Stimulated activated CD4-positive, alpha-beta T cell treated with anti-CD3 and anti-CD28 coated beads, Interleukin-2, amount 100 ng/mL, for 48 hours (primary cell): ENCODE measurements at places on chromosomes 7 and 10.
A peak's percentile ranks its signal among the peaks of the same experiment; 100 is the strongest.

GRCh38 chr10:101833466-101833865, 10.1 kb downstream of the KCNIP2 start:
- no peak for DNase-seq

GRCh38 chr10:119216127-119216526, 8.8 kb downstream of the GRK5 start:
- DNase-seq: no peak

- DNase-seq: no peak
Observed at GRCh38 chr10:75904499-75905283, 473.3 kb downstream of the LRMDA start.

GRCh38 chr10:3948843-3949242, 163.8 kb upstream of the KLF6 start:
- DNase-seq: peak; percentile 48

GRCh38 chr7:136585954-136586670, 282.3 kb upstream of the CHRM2 start:
- DNase-seq: no peak

GRCh38 chr10:33234831-33235237, 99.6 kb downstream of the NRP1 start:
- no peak for DNase-seq

DNA sequence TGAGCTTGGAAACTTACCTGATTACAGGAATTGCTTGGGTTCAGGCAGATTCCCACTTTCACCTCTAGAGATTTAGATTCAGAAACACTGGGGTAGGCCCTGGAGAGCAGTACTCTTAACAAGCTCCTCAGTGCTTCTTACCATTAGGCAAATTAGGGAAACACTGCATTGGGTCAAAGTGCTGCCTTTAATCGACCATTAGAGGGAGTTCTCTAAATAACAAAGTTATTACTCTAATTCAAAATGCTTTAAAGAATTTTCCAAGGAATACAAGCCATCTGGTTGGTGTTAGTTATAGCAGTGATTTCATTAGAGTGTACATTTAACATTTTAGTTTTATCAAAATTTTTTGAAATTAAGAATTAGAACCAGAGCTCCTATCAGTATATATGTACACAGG, 324.5 kb downstream of the GFRA1 start:
- no peak for DNase-seq

GRCh38 chr7:27564881-27565482, 97.7 kb downstream of the HIBADH start:
- DNase-seq: no peak

GRCh38 chr10:23293973-23294590, 50.5 kb downstream of the C10orf67 start:
- DNase-seq: no peak

DNA sequence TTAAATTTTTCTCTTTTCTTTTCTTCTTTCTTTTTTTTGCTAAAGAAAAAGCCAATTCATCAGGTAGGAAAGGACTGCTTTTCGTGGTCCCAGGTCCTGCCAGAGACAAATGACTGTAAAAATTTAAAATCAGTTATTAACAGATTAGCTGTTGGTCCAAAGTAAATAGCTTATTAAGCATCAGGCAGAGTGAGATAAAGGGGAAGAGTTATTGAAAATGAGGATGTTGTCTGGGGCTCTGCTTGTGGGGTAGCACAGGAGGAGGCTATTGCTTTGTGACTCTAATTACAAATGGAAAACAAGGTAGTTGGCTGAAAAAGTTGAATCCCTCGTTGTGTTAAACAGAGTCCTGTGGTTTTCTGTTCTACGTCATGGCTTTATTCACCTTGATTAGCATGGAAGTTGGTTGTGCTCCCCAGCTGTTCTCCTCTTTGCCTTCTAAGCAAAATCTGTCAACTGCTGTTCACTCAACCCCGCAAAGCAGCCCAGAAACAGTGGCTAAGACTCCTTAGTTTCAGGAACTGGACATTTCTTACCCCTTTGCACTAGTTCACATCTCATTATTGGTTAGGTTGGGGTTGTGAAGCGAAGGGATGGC, 128.9 kb downstream of the SNX10 start:
- no peak for DNase-seq

- no peak for DNase-seq
Observed at GRCh38 chr7:158140538-158141220, 446.9 kb downstream of the PTPRN2 start.

DNA sequence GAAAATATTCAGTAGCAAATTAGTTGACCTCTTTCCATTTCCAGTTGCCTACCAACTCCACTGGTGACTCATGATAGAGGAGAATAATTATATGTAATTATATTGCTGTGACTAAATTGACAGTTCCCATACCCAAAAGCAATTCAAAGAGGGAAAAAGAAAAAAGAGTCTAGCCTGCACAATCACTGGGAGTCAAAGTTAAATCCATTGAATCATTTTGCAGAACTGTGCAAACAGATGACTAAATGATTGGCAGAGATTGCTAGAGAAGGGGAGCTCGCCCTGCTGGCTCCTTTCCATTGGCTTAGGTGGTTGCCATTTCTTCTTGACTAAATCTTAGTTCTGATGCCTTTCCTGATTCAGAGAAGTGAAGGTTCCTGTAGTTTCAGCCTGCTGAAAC, 1228.6 kb upstream of the SORCS1 start:
- no peak for DNase-seq

DNA sequence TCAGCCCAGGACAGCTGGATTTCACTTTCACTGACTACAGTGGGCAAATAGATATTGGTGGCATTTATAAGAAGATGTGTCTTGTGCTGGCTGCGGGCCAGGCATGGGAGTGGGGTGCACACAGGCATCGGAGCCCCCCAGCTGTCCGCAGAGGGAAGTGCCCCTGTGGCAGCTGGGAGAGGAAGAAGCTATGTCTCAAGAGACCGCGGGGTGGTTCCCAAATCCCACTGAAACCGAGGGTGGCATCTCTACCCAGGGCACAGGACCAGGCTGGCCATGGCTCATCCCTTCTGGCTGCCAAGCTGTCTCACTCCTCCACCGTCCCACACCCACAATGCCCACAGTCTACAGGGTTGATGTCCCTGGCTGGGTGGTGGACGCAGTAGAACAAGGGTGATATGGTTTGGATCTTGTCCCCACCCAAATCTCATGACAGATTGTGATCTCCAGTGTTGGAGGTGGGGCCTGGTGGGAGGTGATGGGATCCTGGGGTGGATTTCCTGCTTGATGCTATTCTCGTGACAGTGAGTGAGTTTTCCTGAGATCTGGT, 94.8 kb downstream of the TCERG1L start:
- no peak for DNase-seq

- no peak for DNase-seq
Observed at GRCh38 chr10:131820626-131821025, 80.2 kb upstream of the PPP2R2D start.

DNA sequence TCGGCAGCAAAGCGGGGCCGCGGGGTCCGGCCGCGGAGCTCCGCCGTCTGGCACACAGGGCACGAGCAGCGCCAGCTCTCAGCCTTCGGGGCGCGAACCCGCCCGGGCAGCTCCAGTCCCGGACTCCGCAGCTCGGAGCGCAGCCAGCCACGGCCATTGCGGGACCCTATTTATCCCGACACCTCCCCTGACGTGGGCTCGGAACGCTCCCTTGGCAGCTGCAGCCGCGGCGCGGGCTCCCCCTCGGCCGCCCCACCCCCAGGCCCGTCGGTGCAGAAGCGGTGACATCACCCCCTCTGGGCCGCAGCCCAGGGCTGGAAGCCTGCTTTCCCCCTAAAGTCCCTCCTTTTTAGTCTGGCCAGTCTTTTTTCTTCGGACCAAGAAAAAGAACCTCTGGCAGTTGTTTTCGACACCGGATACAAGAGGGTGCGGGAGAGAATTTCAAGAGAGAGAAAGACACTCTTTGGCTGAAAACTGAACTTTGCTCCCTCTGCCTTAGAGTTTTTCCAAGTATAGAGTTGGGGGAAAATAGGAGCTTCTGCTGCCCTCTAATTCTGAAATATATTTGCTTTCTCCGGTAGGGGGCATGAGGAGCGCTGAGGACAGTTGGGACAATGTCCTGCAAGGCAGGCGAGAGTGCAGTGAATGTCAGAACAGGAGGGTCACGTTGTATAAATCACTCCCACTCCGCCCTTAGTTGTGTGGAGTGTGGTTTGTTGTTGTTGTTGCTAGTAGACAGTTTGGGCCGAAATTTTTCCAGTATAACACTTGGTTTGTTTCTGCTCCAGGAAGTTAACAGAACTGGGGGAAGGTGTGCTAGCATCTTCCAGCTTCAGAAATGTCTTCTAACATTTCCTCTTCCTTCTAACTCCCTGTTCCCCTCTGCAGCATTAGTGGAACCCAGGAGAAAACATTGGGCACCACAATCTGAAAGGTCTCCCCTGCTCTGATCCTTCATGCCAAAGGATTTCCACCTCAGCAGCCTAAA, at the start of gene SFRP4:
Gene SFRP4, minus strand, starts transcription at position 145 of the 988 bp plus-strand sequence. CDS start 280 bp downstream, outside the sequence.
- no peak for DNase-seq

DNA sequence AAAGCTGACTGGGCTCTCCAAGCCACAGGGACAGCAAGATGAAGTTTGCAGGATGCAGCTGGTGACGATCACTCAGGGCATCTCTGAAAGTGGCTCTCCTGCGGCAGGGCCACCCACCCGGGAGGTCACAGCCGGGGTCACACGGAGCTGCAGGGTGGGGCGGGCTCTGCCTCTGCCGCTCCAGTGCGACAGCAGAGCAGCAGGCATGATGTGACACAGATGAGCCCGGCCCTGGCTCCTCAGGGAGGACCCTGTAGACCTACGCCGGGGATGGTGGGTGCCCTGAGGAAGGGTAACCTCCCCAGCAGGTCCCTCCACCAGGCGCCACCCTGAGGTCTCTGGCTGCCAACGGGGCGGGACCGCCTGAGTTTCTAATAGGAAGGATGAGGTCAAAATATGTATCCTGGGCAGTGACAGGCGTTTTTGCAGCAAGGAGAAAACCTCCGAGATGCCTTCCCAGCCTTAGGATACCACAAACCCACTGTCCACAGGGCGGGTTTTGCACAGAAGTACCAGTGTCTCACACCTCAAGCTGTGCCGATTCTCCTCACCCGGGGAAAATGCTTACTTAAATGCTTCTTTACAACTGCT, 114.8 kb upstream of the DIP2C start:
- DNase-seq: no peak

GRCh38 chr10:31274310-31274709, 44.7 kb upstream of the ZEB1 start:
- no peak for DNase-seq

DNA sequence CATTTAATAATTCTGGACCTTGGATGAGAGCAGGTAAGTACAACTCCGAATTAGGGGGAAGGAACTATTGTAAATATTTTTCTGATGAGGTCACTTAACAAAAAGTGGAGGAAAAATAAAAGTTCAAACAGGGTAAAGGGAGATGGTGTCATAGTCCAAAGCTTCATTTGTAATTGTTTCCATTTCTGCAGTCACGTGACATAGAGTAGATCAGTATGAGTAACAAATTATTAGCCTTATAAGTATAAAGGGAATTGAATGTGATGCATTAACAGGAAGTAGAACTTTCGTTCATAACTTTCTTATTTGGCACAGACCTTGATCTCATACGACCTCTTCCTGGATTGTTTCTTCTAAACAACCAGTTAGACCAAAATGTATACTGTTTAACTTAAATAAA, 347.2 kb upstream of the TPK1 start:
- no peak for DNase-seq
